ENCODE measurements at places on chromosomes 4 and X.

DNA sequence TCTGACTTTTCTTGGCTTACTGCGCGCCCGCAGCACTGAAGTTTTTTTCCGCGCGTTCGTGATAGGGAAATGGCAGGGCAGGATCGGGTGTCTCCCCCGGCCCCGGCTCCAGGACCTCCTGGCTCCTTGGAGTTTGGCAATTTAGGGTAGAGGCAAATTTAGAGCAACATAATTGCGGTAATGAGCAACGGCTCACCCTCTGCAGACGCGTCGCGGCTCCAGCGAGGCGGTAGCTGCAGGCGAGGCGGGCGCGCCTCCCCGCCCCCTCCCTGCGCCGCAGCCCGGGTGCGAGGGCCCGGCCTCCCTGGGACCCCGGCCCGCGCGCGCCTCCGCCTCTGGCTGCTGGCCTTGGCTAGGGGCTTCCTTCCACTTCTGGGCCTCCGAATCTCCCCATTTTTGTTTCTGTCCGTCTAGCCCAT is 6.2 kb downstream of the MSX1 start:
- no peak for DNase-seq

DNA sequence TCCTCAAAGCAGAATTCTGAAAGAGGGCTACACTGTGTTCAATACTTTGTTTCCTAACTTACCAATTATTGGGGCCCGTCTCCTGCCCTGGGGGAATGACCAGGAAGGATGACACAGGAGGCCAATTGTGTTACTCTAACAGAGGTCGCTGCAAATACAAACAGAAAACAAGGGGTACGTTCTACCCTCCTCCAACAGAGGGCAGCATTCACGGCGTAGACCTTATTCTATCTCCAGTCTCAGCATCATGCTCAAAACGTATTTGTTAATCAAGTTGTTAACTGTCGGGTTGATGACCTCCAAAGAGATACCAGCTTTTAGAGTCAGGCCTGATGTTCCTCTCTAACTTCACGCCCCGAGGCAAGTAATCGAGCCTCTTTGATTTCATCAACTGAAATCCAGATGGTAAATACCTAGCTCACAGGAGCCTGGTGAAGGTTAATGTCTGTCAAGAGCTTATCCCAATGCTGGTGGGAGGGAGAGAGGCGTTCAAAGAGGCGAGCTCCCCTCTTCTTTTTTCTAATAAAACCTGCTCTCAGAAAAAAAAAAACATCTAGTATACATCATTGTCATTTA is 181.0 kb upstream of the KCNIP4 start:
- DNase-seq, result no peak

GRCh38 chr4:79638735-79639134 is 230.7 kb upstream of the GK2 start:
- no peak for DNase-seq

DNA sequence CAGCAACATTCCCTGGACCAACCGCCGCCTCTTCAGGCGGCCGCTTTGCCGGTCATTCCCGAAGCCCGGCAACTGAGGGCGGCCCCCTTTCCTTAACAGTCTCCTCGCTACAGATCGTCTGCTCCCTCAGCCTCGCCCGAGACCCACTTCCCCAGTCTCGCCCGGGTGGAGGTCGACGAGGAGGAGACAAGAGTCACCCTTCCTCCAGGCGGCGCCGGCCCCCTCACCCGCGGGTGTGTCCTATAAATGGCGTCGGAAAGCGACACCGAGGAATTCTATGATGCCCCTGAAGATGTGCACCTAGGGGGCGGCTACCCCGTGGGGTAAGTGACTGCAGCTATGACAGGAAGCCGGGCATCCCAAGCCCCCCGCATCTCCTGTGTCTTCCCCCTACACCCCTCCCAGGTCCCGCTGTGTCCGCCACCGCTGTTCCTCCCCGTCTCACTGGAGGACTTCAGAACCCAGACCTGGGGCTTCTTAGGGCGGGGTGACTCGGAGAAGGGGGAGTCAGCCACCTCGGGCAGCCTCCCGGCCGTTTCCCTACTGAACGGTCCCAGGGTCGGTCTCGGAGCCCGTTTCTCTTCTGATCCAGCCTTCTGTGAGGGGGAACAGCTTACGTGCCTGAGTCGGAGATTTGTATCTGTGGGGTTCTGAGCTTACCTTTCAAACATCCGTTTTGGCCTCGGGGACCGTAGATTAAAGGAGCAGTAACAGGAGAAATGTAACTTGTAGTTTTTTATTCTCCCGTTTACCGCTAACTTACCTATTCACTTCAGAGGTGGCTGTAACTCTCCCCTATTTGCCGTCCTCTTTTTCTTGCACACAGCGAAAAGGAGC is 570 bp downstream of the WDR44 start:
- no peak for DNase-seq

DNA sequence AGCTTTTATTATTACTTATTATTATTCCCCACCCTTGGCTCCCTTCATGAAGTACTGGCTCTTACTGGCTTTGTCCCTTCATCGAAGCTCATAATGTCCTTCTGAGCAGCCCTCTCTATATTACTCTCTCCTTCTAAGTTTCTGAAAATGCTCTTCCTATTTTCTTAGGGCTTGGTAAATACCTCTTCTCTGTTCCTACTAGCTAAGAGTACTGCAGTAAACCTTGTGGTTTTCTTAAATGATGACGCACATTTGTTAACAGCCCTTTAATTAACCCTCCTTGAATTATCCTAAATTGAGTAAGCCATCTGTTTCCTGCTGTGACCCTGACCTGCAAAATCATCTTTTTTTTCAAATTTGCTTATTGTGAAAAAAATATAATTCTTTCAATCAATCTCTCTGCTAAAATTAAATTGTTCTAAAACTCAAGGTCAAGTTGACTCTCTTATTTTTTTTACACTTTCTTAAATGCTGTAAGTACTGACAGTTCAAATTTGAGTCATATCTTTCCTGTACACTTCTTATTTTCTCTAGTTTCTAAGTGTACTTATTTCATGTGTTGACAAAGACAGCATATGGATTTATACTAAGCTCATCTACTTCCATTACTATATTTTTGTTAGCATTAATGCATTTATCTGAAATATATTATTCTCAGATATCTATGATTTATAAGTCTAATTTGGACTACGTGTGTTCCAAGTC is 148.9 kb downstream of the ADAM29 start:
- DNase-seq, result no peak

DNA sequence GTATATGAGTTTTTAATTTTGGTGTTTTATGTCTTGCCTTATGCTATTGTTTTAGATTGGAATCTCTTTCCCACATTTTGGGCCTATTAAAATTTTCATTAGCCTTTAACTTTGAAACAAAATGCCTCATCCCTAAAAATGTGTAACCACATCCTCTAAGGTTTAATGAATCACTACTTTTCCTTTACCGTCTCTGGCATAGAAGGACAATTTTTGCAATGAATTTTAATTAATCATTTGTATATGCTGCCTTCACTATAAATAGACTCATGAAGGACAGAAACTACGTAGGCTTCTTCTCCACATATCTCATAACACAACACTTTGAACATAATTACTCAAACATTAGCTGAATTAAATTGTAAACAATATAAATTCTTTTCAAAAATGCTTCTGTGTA is 421.5 kb downstream of the NLGN4X start:
- DNase-seq, result no peak

- no peak for DNase-seq
Observed at GRCh38 chr4:74038086-74038424, 434 bp downstream of the CXCL3 start.

DNA sequence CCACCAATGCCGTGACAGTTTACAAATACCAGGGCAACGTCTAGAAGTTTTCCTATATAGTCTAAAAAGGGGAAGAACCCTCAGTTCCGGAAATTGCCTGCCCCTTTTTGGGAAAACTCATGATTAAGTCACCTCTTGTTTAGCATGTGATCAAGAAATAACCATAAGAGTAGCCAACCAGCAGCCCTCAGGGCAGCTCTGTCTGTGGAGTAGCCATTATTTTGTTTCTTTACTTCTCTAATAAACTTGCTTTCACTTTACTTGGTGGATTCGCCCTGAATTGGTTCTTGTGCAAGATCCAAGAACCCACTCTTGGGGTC is 20.0 kb upstream of the HOPX start:
- DNase-seq, result no peak

- DNase-seq, result no peak
Observed at GRCh38 chr4:126028876-126029275, 714.1 kb downstream of the FAT4 start.

DNA sequence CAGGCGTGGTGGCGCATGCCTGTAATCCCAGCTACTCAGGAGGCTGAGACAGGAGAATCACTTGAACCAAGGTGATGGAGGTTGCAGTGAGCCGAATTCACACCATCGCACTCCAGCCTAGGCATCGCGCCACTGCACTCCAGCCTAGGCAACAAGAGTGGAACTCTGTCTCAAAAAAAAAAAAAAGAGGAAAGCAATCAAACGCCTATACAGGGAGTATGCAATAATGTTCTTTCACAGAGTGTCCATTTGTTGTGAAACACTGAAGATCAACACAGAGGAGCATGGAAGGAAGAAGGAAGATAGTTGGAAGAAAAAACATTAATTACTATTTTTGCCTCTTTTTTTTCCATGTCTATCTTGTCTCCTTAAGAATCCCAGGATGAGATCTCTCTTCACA is 113.4 kb downstream of the FBXO8 start:
- DNase-seq, result no peak

GRCh38 chrX:132591719-132592275 is 103.0 kb upstream of the MBNL3 start:
- no peak for DNase-seq

DNA sequence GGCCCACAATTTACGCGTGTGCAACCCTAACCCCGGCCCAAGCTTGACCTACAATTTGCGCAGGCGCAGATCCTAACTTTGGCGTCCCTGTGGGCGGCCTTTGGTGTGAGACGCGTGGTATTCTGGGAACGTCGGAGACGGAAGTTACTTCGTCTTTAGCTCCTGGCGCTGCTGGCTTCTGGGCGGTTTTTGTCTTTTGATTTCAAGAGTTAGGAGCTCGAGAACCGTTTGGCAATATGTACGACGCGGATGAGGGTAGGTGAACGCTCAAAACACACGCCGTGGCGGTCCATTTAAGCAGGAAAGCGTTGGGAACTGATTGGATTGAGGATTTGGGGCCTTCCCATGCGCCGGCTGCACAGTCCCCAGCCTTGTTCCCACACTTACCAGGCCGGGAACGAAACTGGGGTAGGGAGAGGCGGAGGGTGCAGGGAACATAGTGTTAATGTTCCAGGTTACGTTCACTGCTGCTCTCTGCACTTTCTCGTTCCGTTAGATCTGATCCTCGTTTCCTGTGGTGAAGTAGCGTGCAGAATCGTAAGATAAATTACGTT is at the start of gene POLR2B:
POLR2B (plus strand) TSS at position 147 of the 554 bp plus-strand sequence; CDS start at position 237, 90 bp downstream.
- DNase-seq, result peak; percentile 86

DNA sequence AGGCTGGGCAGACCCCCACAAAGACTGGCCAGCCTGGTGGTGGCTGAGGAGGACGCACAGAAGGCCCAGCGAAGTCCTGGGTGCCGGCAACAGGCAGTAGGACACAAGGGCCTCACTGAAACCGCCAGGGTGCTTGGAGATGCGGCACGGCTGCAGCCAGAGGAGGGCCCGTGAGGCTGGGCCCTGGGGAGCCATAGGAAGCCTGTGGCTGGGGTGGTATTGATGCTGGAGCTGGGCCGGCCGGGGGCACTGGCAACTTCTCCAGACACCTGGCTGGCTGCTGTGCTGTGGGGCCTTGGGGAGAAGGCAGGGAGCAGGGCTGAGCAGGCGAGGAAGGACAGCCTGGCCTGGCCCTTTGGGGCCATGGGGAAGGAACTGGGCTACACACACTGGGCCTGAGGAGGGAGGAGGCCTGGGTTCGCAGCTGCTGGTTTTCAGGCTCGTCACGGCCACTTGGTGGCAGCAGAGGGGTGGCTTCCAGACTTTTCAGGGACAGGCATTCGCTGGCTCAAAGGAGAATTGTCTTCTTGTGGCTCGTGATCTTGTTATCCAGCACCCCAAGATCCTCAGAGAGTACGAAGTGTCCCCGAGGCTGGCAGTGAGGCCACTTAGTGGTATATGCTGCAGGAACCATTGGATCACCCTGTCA is 37.2 kb downstream of the ATP2B3 start:
- DNase-seq, result no peak

DNA sequence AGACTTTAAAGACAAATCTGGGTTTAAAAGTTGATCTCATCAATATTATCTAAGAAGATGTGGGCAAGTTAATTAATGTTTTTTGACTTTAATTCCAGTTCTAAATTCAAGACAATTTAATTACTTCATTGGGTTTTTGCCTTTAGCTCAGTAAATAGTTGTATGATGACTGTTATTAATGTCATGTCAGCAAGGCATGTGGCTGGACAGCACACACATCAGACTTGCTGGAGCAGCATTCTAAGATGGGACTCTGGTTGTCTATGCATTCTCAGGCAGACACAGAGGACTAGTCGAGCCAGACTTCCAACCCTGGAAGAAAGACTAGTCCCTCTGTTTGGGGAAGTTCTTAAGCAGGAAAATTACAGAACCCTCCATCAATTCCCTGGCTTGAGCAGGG is 180.7 kb upstream of the GK2 start:
- DNase-seq, result no peak

GRCh38 chrX:114626323-114626722 is 42.4 kb downstream of the HTR2C start:
- DNase-seq, result no peak

GRCh38 chr4:9927341-9928007 is 93.8 kb downstream of the SLC2A9 start:
- DNase-seq, result no peak

GRCh38 chr4:85573270-85573669 is 98.3 kb downstream of the ARHGAP24 start:
- DNase-seq, result no peak

DNA sequence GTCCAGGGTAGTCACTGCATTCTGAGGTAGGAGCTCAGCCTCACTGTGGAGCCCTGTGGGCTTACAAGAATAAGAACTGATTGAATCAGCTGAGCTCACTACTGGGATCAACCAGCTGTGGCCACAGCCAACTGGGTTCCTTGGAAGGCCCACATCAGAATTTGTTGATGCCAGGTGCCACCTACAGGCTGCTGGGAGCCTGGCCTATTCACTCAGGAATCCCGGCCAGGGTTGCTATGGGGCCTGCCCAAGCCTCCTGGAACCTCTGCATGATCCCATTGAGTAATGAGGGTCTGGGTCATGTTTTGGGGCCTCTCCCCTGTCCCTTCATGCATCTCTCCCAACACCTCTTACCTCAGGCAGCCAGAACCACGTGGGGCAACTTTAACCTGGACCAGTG is 53.9 kb upstream of the KIAA1210 start:
- DNase-seq, result no peak

Data from forelimb muscle (tissue), 1 donor.